ENCODE measurements at places on chromosomes 13 and 19.

DNA sequence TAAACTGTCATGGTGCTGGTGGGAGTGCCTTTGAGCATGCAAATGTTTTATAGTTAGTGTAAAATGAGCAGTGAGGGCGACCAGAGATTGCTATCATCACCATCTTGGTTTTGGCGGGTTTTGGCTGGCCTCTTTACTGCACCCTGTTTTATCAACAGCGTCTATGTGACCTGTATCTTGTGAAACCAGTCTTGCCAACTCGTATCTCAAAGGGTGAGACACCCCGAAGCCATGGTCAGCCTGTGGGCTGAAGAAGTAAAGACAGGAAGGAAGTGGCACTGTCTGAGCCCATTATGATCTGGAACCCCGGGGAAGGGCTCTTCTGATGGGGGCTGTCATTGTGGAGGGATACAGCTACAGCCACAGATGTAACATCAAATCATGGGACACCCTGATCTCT is 81.5 kb upstream of the FAM216B start:
- no peak for DNase-seq

DNA sequence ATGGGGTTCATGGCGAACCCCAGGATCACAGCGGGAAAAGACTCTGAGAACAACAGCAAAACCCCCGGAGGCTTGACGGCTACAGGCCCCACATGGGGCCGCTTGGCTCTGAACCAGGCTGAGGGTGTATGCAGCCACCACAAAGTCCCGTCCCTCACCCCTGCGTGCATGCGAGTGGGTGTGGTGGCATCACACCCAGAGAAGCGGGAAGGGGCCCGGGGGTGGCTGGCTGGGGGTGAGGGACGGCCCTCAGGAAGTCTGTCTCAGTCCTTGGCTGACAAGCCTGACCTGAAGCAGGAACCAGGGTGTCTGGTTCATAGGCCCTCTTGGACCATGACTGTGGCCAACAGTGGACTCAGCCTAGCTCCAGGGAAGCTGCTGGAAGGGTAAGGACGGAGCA is 34.2 kb downstream of the CEBPG start:
- DNase-seq, result peak; percentile 62

DNA sequence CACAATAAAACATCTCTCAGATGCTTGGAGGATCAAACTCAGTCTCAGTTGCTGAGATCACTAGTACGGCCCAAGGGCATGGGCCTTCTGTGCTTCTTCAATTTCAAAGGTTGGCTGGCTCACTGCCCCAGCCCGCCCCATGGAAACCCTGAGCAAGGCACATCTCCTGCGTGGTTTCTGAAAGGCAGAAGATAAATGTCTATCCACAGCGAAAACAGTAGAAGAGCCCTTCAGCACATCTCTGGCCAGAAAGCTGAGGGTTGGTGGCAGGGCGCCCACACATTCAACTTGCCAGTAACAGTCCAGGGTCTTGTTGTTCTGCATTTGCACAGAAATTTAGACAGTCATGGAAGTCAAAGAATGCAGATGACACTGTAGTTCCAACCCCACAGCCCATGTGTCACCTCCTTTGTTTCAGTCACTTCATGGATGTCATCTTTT is 24.0 kb upstream of the KATNAL1 start:
- no peak for DNase-seq

- DNase-seq, result peak; percentile 74
These were observed 10.5 kb upstream of the RAP2A start for GRCh38 chr13:97423300-97424045.

DNA sequence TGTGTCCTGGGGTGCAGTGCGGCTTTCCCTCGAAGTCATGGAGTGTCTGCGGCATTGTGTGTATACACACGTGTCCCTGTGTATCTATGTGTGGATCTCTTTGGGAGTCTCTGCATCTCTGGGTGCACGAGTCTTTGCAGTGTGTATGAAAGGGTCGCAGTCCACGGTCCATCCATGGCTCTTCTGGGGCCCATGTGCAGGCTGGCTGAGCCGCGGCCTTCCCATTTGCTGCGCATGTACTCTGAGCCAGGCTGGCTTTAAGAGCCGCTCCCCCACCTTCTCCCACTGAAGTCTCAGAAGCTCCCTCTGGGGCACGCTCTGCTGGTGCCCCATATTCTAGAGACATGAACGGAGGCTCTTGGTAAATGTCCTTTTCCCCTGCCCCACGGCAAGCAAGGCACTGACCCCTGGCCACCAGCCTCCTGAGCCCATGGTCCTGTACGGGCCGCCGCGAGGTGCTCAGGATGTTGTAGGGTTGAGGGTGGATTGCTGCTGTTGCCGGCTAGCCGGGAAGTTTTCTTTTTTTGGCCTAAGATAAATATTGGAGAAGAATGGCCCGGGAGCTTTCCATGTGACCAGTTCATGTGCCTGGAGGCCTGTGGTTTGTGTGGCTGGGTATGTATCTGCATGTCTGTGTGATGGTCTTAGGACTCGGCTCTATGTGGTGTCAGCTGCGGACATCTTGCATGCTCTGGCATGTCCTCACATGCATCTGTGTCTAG is 31.9 kb downstream of the PAK4 start:
- no peak for DNase-seq

- no peak for DNase-seq
These were observed 4.2 kb upstream of the TEX29 start for GRCh38 chr13:111316161-111316730.

DNA sequence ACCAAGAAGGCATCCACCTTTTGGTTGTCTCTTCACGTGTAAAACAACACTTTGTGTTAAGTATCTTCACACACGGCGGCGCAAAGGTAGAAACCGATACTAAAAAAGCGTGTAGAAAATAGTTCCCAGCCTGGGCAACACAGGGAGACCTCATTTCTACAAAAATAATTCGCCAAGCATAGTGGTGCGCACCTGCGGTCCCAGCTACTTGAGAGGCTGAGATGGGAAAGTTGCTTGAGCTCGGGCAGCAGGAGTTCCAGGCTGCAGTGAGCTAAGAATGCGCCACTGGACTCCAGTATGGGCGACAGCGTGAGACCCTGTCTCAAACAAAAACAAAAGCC is 573 bp upstream of the ERCC5 start:
- DNase-seq, result no peak

GRCh38 chr13:74132776-74133656 is 1.2 kb downstream of the KLF12 start:
- peak; percentile 22 for DNase-seq

GRCh38 chr13:51113969-51114368 is 2.9 kb upstream of the C13orf42 start:
- DNase-seq, result no peak

DNA sequence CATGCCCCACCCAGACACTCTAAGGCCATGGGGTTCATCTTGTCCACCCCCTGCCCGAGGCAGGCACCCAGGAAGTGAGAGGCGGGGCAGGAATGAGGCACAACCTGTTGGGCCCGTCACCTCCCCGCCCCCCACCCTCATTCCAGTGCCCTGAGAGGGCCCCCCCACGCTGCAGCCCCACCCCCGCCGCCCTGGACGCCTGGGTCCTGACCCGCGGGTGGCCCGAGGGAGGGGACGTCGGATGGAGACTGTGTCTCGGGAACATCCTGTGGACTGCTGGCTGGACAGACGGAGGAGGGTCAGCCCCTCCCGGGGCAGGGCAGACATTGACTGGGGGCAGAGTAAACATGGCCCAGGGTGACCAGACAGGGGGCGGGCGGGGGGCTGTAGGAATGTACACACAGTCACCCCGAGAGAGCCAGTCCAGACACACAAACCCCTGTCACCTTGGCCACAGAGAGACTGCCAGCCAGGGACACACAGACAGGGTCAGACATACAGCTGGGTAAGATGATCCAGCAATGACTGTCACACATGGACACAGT is 7.4 kb upstream of the JUNB start:
- no peak for DNase-seq

DNA sequence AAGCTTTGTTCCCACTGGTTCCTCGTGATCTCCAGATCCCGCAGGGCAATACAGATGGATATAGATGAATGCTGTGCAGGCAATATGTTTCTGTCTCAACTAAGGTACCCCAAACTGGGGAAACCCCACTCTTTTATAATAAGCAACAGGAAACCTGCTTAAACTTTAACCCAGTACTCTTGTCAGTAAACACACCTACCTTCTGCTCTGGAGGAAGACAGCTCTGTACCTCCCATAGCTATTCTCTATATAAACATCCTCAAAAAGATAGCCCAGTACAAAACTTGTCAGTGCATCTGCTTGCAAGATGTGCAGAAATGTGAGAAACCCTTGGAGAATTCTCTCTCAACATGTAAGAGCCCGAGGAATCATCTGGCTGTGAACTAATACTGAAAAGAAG is 583.6 kb downstream of the OLFM4 start:
- no peak for DNase-seq

DNA sequence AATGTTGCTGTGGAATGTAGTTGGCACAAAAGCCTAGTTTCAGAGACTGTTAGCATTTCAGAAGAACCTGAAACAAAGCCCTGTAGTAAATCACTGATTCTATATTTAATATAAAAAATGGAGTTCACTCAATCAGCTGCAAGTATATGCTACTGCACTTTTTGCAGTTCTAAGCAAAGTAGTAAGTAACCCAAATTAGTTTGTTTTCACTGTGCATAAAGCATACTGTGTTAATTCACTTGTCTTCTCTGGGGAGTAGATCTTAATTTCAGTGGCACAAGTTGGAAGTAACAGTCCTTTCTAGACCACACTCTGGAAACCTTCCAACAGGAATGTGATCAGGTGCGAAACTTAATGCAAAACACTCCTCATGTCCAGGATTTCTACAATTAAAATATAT is 139.3 kb downstream of the DACH1 start:
- no peak for DNase-seq

- no peak for DNase-seq
These were observed 8.8 kb downstream of the NOTCH3 start for GRCh38 chr19:15191982-15192381.

DNA sequence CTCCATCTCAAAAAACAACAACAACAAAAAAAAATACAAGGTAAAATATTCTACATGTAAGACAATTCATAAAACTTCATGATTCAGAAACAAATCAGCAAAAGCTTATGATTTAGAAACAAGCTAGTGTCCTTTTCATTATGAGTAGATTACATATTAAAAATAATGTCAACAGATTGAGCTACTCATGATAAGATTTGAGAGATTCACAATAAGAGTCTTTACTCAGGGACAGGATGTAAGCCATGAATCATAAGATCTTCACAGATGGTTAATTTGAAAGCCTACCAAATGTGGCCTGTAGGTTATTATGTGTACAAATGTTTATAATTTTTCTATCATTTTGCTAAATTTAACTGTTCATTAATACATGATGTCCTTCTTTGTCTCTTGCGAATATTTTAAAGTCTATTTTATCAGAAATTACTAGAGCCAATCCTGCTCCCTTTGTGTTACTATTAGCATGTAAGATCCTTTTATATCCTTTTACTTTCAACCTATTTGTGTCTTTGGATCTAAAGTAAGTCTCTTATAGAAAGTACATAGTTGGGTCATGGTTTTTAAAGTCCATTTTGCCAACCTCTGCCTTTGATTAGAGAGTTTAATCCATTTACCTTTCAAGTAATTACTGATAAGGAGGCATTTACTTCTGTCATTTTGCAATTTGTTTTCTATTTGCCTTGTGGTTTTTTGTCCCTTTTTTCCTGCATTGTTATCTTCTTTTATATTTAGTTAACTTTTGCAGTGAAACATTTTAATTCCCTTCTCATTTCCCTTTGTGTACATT is 68.3 kb upstream of the RXFP2 start:
- no peak for DNase-seq

- no peak for DNase-seq
These were observed 58.5 kb downstream of the ARHGAP35 start for GRCh38 chr19:46919324-46919723.

DNA sequence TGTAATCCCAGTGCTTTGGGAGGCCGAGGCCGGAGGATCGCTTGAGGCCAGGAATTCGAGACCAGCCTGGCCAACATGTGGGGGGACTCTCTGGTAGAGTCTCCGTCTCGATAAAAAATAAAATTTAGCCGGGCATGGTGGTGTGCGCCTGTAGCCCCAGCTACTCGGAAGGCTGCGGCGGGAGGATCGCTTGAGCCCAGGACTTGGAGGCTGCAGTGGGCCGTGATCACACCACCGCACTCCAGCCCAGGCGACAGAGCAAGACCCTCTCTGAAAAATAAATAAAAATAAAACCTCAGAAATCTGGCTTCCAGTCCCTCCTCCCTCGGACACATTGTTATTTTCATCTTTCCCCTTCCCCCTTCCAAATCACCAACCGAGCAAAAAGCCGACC is 332 bp downstream of the IRGQ start:
- peak; percentile 71 for DNase-seq

- DNase-seq, result no peak
These were observed 58.4 kb downstream of the ZIC5 start for GRCh38 chr13:99913167-99913566.

GRCh38 chr19:42048992-42049391 is 21.0 kb downstream of the GRIK5 start:
- DNase-seq, result no peak

- DNase-seq, result no peak
These were observed 127.7 kb downstream of the VWA8 start for GRCh38 chr13:41833201-41833600.
